ENCODE measurements at places on chromosomes 12 and 14. TPM values are rescaled to one million over a fixed set of nuclear protein-coding genes. Genes with fewer than 3 reads are reported as not detected.

Gene ST8SIA1
- total RNA-seq, result 0.34 TPM

Gene NFKBIA
- total RNA-seq, result 58.1 TPM

Gene RD3L
- total RNA-seq, result not detected

Gene KLHL33
- total RNA-seq, result not detected

Gene NEUROD4
- total RNA-seq, result not detected

Gene TEX52
- total RNA-seq, result not detected

Gene FAM222A
- 4.2 TPM for total RNA-seq

Gene AICDA
- not detected for total RNA-seq

Gene ZBTB25
- total RNA-seq, result 2.2 TPM

Gene NRIP2
- total RNA-seq, result not detected

Gene ASB2
- total RNA-seq, result not detected

Gene CDCA3
- 30.8 TPM for total RNA-seq

Gene SPTB
- total RNA-seq, result 2.0 TPM

Gene SLC22A17
- 10.3 TPM for total RNA-seq

Gene CMKLR1
- not detected for total RNA-seq

Gene CLEC9A
- not detected for total RNA-seq

Gene SDR9C7
- total RNA-seq, result 0.12 TPM

Gene LRP1-AS
- total RNA-seq, result not detected

Gene GLT8D2
- total RNA-seq, result 2.7 TPM

Gene NTN4
- total RNA-seq, result 9.9 TPM

Gene PRICKLE1
- 4.1 TPM for total RNA-seq

Data from A172 (cell line).